Body of pancreas (tissue), 4 donors: ENCODE measurements at places on chromosomes 11 and 22. TPM values are rescaled to one million over a fixed set of nuclear protein-coding genes. Genes with fewer than 3 reads are reported as not detected.
A peak's percentile ranks its signal among the peaks of the same experiment; 100 is the strongest.

DNA sequence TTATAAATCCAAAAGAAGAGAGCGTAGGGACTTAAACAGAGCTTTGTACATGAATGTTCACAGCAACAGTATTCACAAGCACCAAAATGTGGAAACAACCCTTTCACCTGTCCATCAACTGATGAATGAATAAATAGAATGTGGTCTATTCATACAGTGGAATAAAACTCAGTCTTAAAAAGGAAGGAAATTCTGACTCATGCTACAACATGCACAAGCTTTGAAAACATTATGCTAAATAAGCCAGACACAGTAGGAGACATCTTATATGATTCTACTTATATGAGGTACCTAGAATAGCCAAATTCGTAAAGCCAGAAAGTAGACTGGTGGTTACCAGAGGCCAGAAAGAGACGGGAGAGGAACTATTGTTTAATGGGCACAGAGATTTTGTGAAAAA lies 74.3 kb downstream of the SHANK2 start:
- H3K27ac ChIP-seq: no peak overlapping the region
- H3K36me3 ChIP-seq: no peaks in the 10 kb centered on the region
- H3K4me3 ChIP-seq: no peak overlapping the region
- no peak for DNase-seq
- H3K27me3 ChIP-seq: no peaks in the 10 kb centered on the region

GRCh38 chr11:78851878-78852586 lies 277.4 kb upstream of the NARS2 start:
- no peak for DNase-seq
- H3K36me3 ChIP-seq: no peaks in the 10 kb centered on the region
- no peak overlapping the region for H3K4me3 ChIP-seq

GRCh38 chr11:93704237-93704636 lies 37.1 kb downstream of the TAF1D start:
- no peaks in the 10 kb centered on the region for H3K4me1 ChIP-seq
- H3K36me3 ChIP-seq: peaks cover 4% of the 10 kb centered on the region
- DNase-seq: no peak
- no peak overlapping the region for H3K4me3 ChIP-seq
- no peak overlapping the region for H3K27ac ChIP-seq
- no peaks in the 10 kb centered on the region for H3K27me3 ChIP-seq

GRCh38 chr11:27401280-27401832 lies 38.3 kb upstream of the CCDC34 start:
- H3K36me3 ChIP-seq: no peaks in the 10 kb centered on the region
- peak overlapping the region; percentile 73 for H3K27ac ChIP-seq
- no peak for DNase-seq
- H3K27me3 ChIP-seq: no peaks in the 10 kb centered on the region
- no peak overlapping the region for H3K4me3 ChIP-seq

GRCh38 chr11:18468961-18469360 lies 13.3 kb downstream of the LDHAL6A start:
- no peak overlapping the region for H3K4me3 ChIP-seq
- no peaks in the 10 kb centered on the region for H3K36me3 ChIP-seq
- H3K27ac ChIP-seq: no peak overlapping the region
- no peak for DNase-seq
- H3K27me3 ChIP-seq: no peaks in the 10 kb centered on the region

DNA sequence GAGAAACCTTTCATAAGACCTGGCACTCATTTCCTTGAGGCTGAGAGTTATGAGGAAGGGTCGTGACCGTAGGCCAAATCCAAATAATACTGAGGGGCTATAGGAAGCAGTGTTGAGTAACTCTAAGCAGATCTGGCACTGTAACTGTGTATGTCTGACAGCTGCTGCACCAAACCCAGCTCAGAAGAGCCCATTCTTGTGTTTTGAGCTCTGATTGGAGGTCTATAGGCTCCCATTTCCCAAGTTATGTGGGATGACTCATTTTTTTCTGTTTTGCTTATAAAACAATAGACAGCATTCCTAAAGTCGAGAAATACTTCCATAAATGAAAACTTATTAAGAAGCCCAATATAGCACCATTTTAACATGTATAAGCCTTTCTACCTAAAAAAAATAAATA lies 645.8 kb downstream of the DLG2 start:
- H3K4me3 ChIP-seq: no peak overlapping the region
- no peak overlapping the region for H3K27ac ChIP-seq
- no peaks in the 10 kb centered on the region for H3K36me3 ChIP-seq
- DNase-seq: no peak
- H3K27me3 ChIP-seq: no peaks in the 10 kb centered on the region

GRCh38 chr11:103659743-103660142 lies 376.7 kb upstream of the DDI1 start:
- H3K4me1 ChIP-seq: peaks cover 13% of the 10 kb centered on the region
- H3K27me3 ChIP-seq: no peaks in the 10 kb centered on the region
- H3K4me3 ChIP-seq: no peak overlapping the region
- H3K36me3 ChIP-seq: no peaks in the 10 kb centered on the region
- DNase-seq: no peak
- H3K27ac ChIP-seq: no peak overlapping the region

- H3K36me3 ChIP-seq: no peaks in the 10 kb centered on the region
- no peak overlapping the region for H3K27ac ChIP-seq
- H3K4me3 ChIP-seq: no peak overlapping the region
Measured at GRCh38 chr11:128555606-128556005, 31.8 kb downstream of the ETS1 start.

Gene IL10RA
- 7.3 TPM for total RNA-seq

GRCh38 chr11:79437981-79438630 lies 2.7 kb downstream of the TENM4 start:
- DNase-seq: no peak
- H3K4me1 ChIP-seq: peaks cover 48% of the 10 kb centered on the region

GRCh38 chr11:34730544-34731295 lies 109.8 kb downstream of the EHF start:
- H3K4me1 ChIP-seq: no peaks in the 10 kb centered on the region
- DNase-seq: no peak
- H3K4me3 ChIP-seq: no peak overlapping the region
- no peaks in the 10 kb centered on the region for H3K36me3 ChIP-seq

Gene SCGB1D2
- not detected for total RNA-seq

GRCh38 chr11:94968334-94968958 lies 4.9 kb downstream of the CWC15 start:
- no peak overlapping the region for H3K27ac ChIP-seq
- H3K36me3 ChIP-seq: peaks cover 8% of the 10 kb centered on the region

DNA sequence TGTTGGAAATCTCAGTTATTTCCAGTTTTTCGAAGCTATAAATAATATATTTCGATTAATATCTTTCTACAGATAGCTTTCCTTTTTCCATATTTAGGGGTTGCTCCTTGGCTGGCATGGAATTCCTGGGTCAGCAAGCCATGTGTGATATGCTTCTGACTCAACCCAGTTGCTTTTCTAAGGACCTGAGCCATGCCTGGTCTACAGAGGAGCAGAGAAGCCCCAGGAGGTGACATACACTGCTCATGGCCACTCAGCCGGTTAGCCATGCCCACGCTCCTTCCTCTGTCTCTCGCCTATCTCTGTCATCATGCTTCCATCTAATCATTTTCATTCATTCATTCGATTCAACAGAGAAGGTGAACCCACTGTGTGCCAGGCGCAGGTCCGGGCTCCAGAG lies 23.2 kb upstream of the PDGFB start:
- H3K36me3 ChIP-seq: no peaks in the 10 kb centered on the region
- H3K27me3 ChIP-seq: no peaks in the 10 kb centered on the region
- no peak for DNase-seq
- H3K27ac ChIP-seq: no peak overlapping the region
- no peak overlapping the region for H3K4me3 ChIP-seq
- H3K4me1 ChIP-seq: no peaks in the 10 kb centered on the region

GRCh38 chr11:36278531-36279282 lies 10.5 kb downstream of the COMMD9 start:
- H3K4me1 ChIP-seq: no peaks in the 10 kb centered on the region
- H3K4me3 ChIP-seq: no peak overlapping the region
- no peak overlapping the region for H3K27ac ChIP-seq
- no peaks in the 10 kb centered on the region for H3K36me3 ChIP-seq

GRCh38 chr11:14645015-14645912 lies 1.7 kb downstream of the PDE3B start:
- no peak for DNase-seq
- peak overlapping the region; percentile 96 for H3K4me3 ChIP-seq
- no peaks in the 10 kb centered on the region for H3K36me3 ChIP-seq
- H3K4me1 ChIP-seq: peaks cover 19% of the 10 kb centered on the region

DNA sequence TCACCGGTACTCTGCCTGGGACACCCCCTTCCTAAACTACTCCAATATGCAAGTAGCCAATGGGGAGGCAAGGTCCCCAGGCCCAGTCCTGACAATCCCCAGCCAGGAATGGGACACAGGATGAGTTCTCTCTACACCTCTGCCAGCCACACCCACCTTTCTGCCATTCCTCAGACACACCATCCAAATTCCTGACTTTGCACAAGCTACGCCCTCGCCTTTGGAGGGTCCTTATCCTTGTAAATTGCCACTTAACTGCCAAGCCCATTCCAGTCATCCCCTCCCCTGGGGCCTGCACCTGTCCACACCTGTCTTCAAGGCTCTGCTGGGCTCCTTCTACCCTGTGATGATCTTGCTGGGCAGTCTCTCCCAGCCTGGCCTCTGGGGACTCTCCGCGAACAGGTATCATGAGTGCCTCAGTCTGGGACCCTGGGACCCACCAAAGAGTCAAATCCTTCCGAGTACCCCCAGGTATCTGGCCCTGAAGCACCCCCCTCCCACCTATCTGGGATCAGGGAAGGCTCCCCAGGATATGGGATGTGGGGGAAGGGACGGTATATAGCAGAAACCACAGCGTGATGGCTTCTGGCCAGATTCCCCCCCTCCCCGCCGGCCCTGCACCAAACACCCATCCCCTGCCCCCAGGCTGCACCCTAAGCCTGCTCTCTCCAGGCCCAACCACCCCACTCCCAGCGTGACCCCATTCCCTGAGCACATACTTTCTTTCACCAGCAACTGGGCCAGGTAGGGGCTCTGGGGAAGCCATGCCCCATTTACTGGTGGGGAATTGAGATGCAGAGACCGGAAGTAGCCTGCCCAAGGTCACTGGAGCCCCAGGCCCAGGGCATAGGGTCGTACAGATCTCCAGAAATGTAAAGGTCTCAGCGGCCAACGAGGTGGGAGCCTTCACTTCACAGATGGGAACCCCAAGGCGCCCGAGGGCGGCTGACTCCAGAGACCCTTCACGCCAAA lies 806 bp downstream of the ARAP1 start:
- peak overlapping the region; percentile 42 for H3K4me3 ChIP-seq
- no peaks in the 10 kb centered on the region for H3K27me3 ChIP-seq
- peaks cover 4% of the 10 kb centered on the region for H3K36me3 ChIP-seq
- no peak for DNase-seq
- peak overlapping the region; percentile 63 for H3K27ac ChIP-seq
- peaks cover 42% of the 10 kb centered on the region for H3K4me1 ChIP-seq

GRCh38 chr11:74086242-74086884 lies 77.5 kb upstream of the UCP3 start:
- no peaks in the 10 kb centered on the region for H3K36me3 ChIP-seq
- no peaks in the 10 kb centered on the region for H3K4me1 ChIP-seq
- DNase-seq: no peak
- H3K27me3 ChIP-seq: no peaks in the 10 kb centered on the region
- no peak overlapping the region for H3K27ac ChIP-seq

Gene ABCG4
- 0.33 TPM for total RNA-seq

GRCh38 chr11:30585125-30585891 lies 845 bp downstream of the MPPED2 start:
- DNase-seq: peak; percentile 43
- peak overlapping the region; percentile 81 for H3K27ac ChIP-seq
- peak overlapping the region; percentile 21 for H3K4me3 ChIP-seq
- H3K27me3 ChIP-seq: no peaks in the 10 kb centered on the region

Gene ZP1
- total RNA-seq: not detected

DNA sequence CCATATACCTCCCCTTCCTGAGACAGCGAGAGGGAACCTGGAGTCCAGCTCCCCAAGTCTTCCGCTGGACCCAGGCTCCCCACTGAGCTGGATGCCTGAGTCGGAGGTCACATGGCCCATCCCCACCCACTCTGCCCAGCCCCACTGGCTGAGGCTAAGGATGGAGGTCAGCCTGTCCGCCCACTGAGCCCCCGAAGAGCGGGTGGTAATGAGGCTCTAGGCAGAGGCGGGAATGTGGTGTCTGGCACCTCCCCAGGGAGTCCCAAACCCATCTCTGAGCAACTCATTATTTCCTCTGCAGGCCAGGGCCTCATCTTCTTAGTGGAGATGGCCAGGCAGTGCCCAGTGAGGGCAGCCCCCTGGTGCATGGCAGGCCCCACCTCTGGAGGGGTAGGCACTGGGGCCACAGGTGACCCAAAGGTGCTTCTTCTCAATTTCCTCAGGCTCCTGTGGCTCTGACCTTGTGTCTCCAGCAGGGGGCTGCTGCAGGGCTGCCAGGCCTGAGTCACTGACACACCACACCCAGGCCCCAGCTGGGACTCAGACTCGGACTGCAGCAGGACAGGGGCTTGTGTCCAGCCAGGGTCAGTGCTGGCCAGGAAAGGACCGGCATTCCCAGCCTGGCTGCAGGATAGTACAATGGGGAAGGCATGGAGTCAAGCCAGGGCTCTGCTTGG lies 10.2 kb upstream of the PDE2A start:
- peaks cover 4% of the 10 kb centered on the region for H3K36me3 ChIP-seq
- no peak overlapping the region for H3K27ac ChIP-seq
- no peaks in the 10 kb centered on the region for H3K4me1 ChIP-seq
- peak; percentile 68 for DNase-seq
- no peaks in the 10 kb centered on the region for H3K27me3 ChIP-seq
